Karpas-422 (cell line): ENCODE measurements at places on chromosomes 12 and 14.

- DNase-seq, result peak; percentile 45
Measured at GRCh38 chr14:106210650-106211049, 684.3 kb downstream of the TMEM121 start.

DNA sequence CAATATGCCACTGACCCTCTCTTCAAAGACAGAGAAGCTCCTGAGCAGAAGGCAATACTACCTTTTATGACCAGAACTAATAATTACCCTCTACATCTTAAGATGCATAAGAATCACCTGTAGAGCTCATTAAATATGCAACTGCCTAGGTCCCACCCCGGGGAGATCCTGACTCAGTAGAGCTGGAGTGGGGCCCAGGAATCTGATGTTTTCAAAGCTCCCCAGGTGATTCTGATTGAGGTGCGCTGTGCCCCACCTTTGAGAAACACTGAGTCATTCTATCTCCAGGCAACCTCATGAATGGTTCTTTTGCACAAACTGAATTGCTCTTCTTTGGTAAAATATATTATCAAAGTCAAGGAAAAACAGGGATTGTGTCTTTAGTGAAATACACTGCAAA, 149.3 kb upstream of the BMP4 start:
- no peak for DNase-seq

DNA sequence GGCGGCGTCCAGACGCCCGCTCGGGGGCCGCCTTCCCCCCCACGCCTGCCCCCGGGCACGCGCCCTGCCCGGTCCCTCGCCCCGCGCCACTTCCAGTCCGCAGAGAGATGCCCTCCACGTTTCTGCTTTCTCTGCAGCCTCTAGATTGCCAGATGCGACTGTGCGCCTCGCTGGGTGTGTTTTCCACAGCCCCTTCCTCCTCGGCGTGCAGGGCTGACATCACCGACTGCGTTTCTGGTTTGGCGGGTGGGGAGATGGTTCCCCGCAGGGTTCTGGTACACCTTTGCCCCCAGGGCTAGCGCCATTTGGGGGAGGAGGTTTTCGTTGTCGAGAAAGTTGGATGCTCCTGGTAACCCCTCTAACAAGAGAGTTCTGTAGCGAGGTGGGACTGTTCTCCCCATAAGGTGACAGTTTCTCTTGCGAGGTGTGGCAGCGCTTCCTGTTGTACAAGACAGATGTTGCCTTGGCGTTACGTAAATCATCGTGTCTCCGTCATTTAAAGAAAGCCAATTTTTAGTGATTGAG, 1.5 kb downstream of the CALM1 start:
- DNase-seq, result peak; percentile 85

GRCh38 chr12:52662093-52662917, 10.3 kb upstream of the KRT2 start:
- no peak for DNase-seq

DNA sequence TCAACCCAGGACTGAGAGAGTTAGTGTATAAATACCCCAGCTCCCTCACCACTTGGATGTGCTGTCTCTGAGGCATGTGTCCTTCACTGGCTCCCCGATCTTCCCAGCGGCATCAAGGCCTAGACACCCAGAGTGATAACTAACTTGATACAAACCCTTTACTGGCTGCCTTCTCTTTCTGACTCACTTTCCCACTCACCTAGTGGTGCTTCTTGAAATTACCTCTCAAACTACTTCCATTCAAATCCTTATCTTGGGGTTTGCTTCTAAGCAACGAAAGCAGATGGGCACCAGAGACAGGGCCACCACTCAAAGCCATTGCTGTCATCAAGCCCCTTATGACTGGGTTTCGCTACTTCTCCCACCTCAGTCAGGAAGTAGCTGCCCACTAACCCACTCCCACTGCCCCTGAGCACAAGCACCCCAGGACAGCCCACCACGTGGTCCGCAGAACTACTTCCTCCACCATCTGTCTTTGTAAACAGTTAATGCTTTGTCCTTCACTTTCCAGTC, 17.2 kb downstream of the ZFP36L1 start:
- peak; percentile 71 for DNase-seq

DNA sequence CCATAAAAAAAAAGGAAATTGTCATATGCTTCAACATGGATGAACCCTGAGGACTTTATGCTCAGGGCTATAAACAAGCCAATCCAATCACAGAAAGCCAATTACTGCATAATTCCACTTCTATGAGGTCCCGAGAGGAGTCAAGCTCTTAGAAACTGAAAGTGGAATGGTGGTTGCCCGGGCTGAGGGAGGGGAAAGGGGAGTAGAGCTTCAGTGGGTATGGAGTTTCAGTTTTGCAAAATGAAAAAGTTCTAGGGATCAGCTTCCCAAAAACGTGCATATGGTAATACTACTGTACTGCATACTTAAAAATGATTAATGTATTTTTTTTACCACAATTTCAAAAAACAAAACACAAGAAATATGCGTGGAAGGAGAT, 52.0 kb downstream of the RNF34 start:
- DNase-seq, result no peak

GRCh38 chr12:29901585-29901984, 117.8 kb upstream of the TMTC1 start:
- no peak for DNase-seq

DNA sequence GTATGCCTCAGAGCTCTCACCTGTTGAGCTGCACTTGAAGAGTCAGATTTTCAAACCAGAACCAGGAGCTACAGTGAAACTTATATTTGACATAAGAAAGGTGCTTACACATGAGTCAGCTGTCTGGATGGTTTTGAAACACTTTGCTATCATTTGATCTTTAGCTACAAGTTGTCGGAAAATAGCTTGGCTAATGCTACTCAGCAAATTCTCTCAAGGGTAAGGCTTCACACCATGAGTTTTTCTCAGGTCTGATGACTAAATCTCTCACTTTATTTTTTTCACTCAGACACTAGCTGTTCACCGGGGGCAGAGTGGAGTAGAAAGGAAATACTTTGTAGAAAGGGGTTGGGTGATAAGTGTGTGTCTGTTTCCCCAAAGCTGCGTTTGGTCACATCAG, 171.8 kb downstream of the FLRT2 start:
- no peak for DNase-seq

DNA sequence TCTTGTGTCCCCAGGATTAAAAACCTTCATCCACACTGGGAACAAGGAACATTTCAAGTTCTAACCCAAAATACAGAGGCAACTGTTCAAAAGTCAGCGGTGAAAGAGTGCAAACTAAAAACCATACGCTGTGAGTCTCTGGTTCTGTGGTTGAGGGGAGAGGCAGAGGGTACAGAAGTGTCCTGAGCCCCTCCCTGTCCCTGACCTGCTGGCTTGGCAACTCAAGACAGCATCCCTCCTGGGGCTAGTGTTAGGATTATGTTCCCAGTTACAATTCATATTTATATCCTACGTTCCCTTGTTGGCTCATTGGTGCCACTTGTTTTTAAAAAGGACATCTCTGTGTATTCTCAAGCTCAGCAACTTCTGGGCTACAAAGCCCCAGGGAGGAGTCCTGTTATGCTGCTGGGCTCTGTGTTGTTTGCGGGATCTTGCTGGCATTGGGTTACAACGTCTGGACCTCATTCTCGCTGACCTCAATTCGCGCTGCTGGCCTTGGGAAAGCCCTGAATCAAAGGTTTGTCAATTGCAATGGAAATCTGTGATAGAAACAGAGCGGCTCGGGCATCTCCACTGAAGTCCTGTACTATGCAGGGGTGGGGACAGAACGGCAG, 420.8 kb downstream of the FUT8 start:
- DNase-seq, result no peak

GRCh38 chr12:1726753-1727152, 35.9 kb downstream of the ADIPOR2 start:
- no peak for DNase-seq

DNA sequence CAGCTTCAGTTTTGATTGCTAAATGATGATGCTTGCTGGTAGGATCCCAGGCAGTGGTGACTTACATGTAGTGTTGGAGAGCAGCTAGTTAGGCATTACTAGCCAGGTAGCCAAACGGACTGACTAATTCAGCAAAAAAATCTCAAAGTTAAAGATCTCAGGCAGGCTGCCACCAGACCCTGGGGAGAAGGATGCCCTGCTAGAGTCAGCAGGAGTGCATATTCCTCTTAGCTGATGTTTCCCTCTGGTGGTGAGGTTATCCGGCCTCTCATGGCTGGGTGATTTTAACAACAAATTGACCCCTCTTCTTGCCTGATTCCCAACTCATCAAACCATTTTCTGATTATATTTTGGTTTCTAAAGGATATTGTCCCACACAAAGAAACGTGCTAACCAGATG, 2.8 kb downstream of the EFS start:
- no peak for DNase-seq

- DNase-seq, result no peak
Measured at GRCh38 chr14:101561145-101561896, at the start of gene DIO3. DIO3 (plus strand) TSS chr14:101561495.

- DNase-seq, result no peak
Measured at GRCh38 chr12:10571141-10571540, 42.3 kb downstream of the MAGOHB start.

GRCh38 chr14:100893228-100893601, 10.3 kb downstream of the RTL1 start:
- no peak for DNase-seq
